ENCODE measurements at places on chromosomes 5 and 9. TPM values are rescaled to one million over a fixed set of nuclear protein-coding genes. Genes with fewer than 3 reads are reported as not detected.

- no peak for DNase-seq
These were observed 123.8 kb upstream of the LIFR start for GRCh38 chr5:38680094-38680825.

DNA sequence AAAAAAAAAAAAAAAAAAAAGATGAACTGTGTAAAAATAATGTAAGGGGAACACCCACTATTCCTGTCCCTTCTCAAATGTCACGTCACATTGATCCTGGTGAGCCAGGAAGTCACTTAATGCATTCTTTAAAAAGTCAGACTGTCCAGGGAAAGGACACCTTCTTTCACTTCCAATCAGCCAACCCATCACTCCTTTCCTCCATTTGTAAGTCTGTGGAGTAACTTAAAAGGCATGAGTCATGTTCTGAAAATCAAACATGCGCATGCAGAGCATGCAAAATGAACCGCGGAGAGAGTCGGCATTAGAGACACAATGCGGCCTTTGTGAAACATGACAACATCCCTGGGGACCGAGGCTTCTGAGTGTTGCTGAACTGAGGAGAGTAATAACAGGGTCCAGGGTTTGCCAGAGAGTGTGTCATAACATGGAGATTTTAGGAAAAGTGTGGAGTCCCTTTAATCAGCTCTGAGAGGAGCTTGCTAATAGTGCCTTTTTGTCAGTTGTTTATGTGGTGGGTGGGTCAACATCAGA lies 77.6 kb upstream of the SEMA6A start:
- DNase-seq, result peak; percentile 79

- DNase-seq, result no peak
These were observed 20.7 kb downstream of the CDC37L1 start for GRCh38 chr9:4700091-4700490.

DNA sequence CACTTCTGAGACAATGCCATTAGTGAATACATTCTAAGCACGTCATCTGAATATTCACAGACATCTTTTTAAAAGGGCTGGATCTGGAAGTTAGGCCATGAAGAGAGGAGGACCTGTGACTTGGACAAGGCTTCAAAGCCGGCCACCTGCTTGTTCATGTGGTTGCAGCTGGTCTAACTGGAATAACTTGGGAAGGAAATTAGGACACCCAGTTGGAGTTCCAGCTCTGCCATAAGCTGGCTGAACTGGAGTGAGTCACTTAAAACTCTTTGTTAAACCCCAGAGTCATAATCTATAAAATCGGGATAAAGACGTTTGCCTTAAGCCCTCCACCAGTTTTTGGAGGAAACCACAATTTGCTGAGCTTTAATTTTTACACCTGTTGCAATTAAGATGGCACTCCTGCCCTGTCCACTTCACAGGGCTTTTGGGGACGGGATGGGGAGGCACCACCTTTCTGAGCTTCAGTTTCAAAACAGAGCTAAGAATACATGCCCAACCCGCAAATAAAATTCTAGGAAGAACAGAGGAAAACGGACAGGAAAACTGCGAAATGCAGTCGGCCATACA lies 536 bp upstream of the STX17 start:
- DNase-seq, result no peak

DNA sequence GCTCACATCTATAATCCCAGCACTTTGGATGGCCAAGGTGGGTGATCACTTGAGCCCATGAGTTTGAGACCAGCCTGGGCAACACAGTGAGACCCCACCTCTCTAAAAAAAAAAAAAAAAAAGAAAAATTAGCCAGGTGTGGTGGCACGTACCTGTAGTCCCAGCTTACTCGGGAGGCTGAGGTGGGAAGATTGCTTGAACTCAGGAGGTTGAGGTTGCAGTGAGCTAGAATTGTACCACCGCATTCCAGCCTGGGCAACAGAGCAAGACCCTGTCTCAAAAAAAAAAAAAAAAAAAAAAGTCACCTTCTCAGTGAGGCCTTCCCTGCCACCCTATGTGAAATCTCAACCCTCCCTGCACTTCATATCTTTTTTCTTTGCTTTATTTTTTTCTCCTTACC lies 14.0 kb upstream of the SEPTIN8 start:
- no peak for DNase-seq

DNA sequence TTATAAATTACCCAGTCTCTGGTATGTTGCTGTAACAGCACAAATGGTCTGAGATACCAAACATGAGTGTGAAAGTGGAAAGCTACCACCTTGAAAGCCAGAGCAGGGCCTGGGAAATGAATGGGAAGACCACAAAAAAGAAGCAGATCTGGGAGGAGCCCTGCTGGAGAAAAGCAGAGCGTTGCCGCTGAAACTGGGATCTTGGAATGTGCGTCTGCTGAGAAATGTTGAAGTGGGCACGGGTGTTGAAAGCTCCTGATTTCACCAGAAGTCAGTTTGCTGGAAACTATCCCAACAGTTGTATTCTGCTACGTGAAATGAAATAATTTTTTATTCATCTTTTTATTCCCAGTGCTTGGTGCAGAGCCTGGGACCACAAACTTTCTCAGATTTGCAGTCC lies 40.0 kb downstream of the NUDT12 start:
- DNase-seq, result no peak

GRCh38 chr5:116699332-116699731 lies 124.7 kb upstream of the SEMA6A start:
- no peak for DNase-seq

- no peak for DNase-seq
These were observed 1248.1 kb upstream of the CDH18 start for GRCh38 chr5:21236104-21236503.

GRCh38 chr5:14753947-14754346 lies 89.4 kb downstream of the OTULIN start:
- no peak for DNase-seq

DNA sequence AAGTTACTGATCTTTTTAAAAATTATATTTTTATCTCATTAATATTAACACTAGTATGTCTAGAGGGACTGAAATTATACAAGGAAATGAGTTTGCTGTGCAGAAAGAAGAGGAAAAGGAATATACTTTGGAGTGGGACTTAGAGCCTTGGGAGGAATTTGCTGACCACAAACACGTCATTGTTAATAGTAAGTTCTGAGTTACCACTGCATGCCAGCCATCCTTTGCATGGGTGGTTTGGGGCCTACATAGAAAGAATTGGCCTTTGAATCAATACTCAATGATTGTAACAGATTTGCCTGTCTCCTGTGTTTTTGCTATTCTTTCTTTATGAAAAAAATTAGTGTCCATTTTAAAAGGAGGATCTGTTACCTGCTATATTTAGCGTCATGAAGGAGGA lies 232.6 kb upstream of the TNC start:
- no peak for DNase-seq

GRCh38 chr5:170269579-170269978 lies 28.0 kb downstream of the LCP2 start:
- no peak for DNase-seq

DNA sequence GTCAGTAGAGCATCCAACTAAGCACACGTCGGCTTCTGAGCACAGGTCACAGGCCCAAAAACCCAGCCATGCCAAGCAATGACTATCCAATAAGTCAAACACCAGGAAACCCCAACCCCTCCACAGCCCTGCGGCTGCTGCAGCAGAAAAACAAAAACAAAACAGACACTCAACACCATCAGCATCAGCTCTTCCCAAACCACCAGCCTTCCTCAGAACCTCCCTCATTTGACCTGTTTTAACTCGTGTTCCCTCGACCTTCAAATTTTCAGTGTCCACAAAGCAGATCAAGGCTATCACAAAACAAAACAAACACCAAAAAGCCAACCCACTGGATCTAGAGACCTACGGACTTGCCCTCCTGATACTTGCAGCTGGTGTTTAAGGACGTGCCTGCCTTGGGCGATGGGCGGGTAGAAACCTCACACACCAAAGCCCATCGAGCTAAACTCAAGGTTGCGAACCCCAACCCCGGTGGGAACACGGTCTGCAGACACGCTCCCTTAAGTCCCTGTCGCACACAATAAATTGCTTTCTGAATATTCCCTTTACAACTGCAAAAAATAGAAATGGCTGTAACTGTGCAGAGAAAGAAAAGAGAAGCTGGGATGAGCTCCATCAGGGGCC lies 247.1 kb upstream of the ANKRD55 start:
- no peak for DNase-seq

DNA sequence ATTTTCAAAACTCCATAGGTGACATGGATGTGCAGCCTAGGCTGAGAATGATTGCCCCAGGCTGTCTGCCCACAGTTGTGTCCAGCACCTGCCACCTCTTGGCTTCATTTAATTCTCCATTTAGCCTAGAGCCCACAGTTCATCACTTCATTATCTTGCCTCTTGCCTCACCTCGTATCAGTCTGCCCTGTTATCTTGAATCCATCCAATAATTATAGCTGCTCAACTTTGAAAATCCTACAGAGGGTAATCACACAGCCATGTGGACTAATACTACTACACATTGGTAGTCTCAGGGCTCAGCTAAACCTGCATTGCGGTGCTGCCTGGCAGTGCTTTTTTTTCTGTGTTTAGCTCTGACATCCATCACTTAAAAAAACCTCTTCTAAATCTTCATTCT lies 7.4 kb downstream of the UGCG start:
- no peak for DNase-seq

DNA sequence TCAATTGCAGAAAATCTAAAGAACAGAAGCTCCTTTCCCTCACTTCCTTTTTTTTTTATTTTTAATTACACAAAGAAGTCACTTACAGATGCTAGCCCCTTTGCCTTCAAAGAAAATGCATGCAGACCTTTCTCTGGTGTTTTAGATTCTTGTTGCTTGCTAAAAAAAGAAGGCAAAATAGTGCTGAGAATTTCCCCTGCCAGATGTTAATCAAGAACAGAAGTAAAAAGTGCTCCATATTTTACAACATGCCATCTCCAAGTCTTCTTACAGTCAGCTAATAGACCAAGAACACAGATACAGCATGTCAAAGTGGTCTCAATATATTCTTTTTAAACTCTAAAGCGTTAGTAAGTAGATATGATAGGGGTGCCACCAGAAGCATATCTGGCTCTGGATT lies 142.8 kb upstream of the RGMB start:
- DNase-seq, result no peak

GRCh38 chr5:33260098-33260497 lies 180.7 kb upstream of the TARS1 start:
- no peak for DNase-seq

- DNase-seq, result no peak
These were observed 640 bp downstream of the TRIM32 start for GRCh38 chr9:116687754-116688135.

GRCh38 chr5:76685704-76686103 lies 30.2 kb upstream of the F2R start:
- DNase-seq, result no peak

DNA sequence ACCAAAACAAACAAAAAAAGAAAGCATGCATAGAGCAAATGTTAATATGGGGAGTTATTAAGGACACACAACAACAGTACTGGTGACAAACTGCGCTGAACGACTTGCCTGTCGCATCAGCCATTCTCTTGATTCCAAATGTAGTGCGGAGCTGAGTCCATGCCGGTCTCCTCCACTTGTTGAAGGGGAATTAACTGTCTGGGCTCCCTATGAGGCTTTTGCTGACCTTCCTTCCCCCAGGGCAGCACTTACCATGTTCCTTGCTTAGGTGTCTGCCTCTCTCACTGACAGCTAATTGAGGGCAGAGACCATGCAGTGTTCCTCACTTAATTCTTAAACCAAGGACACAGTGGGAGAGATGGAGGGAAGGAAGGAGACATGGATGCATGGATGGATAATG lies 40.8 kb upstream of the FAT2 start:
- DNase-seq, result no peak

DNA sequence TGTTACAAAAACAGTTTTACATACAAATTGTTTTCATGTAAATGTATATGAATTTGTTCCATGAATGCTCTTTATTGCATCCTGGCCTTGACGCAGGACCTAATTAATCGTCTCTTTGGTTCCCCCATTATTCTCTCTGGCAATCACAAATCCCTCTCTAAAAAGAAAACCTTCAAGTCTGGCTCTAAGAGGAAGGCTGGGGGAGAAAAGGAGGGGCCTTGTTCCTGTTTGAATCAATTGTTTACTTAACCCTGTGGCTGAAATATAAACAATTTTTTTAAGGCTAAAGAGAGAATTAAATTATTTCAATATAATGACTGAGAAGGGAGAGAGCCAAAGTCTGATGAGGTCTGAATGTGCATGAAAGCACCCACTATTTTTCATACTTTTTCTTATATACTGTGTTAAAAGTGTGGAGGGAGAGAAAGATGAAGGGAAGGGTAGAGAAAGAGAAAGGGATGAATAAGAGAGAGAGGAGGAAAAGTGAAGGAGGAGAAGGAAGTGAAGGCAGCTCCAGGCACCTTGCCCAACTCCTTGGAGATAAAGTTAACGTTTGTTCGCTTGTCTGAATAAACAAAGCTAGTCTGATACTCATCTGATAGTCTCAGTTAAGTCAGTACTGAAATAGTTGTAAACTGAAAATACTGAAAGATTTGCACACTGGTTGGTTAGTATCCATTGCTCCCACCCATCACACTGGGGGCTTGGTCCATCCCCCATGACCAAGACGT lies 116.4 kb upstream of the SPDL1 start:
- no peak for DNase-seq

GRCh38 chr9:125701351-125701750 lies 5.7 kb downstream of the MAPKAP1 start:
- DNase-seq, result no peak

GRCh38 chr5:116037236-116037822 lies 5.1 kb downstream of the ARL14EPL start:
- DNase-seq, result no peak

DNA sequence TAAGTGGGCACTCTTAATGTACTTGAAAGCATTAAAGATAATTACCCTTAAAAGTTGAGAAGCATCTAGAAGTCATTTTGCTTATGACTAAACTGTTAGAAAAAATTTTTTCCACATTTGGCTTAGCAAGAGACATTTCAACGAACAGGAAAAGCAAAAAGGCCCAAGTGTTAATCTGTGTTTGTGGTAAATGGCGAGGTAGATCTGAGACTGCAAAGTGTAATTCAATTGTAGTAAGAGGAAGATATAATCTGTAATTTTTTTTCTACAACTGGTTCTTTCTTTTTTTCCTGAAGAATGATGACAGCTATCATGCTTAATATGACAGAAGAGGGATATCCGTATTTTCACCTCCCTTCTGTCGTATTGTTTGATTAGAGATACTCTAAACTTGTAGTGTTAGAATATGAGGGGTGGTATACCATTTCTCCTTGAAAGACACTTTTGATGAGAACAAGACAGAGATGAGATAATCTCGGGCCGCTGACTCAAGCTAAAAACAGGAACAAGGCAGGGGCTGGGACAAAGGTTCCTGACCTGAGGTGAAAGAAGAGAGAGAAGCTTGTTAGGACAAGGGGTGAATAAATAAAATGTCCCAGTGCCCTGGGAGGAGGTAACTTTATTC lies 459.3 kb upstream of the ZNF608 start:
- no peak for DNase-seq

ECM2 gene
- total RNA-seq, result 8.0 TPM

OCLN gene
- total RNA-seq, result 0.51 TPM

PCDHGA2 gene
- total RNA-seq, result 17.3 TPM

RNF180 gene
- 13.7 TPM for total RNA-seq

FOCAD gene
- 38.3 TPM for total RNA-seq

GNA14 gene
- 2.7 TPM for total RNA-seq

DRD1 gene
- 0.05 TPM for total RNA-seq

ALAD gene
- 68.2 TPM for total RNA-seq

PCDH12 gene
- total RNA-seq, result 4.9 TPM

CAMLG gene
- total RNA-seq, result 18.7 TPM

DBH gene
- total RNA-seq, result not detected

CCL27 gene
- not detected for total RNA-seq

Measured in cardiac septum (tissue), 1 donor.